CD4-positive, alpha-beta T cell treated with Interleukin-6 at 100 ng/mL for 8 hours (primary cell): ENCODE measurements at places on chromosomes 1 and 21.

DNA sequence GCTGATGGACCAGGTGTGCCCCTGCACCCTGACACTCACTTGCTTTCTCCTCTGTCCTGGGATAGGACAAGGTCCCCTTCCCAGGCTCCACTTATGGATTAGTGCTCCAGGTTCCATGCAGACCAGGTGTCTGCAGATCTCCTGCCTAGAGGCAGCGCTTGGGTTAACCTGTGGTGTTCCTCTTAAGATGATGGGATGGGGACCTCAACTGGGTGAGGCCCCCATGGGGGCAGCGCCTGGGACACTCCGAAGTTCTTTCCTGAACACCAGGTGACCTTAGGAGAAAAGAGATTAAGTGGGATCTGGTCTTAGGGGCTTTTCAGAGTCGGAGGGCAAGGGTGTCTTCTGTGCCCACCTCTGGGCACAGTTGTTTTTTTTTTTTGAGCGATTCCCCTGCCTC lies 21.2 kb downstream of the TNNT2 start:
- no peak for DNase-seq

DNA sequence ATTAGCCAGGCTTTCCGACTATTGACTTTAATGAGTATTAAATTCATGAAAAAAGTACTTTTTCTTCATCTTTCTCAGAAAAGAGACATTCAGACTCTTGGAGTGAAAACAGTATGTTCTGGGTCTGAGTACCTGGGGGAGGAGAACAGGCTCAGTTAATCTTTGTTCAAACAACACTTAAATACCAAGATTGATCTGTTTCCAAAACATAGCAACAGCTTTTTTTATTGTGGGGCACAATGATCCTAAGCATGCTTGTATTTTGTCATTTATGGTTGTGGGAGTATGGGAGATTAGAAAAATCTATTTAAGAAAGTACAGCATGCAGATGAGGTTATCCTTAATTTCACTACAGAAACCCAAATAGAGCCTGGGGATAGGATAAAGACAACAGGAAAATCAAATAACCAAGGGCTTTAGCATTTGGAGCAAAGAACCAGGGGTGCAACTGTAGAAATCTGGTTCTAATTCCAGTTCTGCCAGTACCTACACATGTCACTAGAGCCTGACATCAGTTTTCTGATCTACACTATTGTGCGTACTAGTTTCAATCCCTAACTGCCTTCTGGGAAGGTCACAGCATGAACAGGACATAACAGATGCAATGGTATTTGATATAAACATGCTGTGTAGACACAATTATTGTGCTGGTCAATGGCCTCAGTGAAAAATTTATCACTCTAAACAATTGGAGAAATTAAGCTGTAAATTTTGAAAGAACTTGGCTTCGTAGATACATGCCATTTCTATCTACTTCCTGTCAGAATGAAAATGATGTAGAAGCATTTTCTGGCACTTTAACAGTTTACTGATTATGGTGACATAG lies 91.2 kb downstream of the KCNK1 start:
- no peak for DNase-seq

DNA sequence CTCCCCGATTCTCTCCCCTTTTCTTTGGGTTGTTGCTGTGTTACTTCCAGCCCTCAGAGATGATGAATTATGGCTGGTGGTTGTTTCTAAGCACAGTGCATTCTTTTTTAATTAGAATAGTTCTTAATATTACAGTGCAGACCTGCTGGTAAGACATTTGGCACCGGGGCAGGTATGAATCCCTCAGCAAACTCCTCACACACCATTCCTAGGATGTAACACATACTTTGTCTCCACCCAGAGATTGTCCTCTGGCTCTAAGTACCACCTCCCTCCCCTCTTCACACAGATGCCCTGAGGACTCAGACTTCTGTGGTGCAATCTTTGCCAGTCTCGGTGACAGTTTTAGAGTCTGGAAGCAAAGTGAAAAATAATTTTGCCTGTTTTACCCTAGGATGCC lies 143.1 kb downstream of the HLX start:
- no peak for DNase-seq

DNA sequence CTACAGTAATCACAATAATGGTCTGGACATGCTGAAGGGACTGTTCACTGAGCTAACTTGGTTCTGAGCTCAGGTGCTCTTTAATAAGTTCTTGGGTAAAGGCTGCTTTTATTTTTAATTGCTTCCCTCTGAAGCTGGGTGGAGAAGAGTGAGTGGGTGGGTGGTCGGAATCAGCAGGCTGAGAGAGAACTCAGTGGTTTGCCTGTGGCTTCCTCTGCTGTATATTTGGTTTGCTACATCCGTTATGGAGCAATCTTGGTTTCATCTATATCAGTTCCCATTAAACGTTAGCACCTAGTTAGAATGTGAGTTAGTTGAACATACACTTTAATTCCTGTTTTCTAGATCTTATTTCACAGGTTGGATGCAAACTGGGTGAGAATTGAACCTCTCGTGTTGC lies 23.3 kb downstream of the CNIH4 start:
- peak; percentile 58 for DNase-seq

DNA sequence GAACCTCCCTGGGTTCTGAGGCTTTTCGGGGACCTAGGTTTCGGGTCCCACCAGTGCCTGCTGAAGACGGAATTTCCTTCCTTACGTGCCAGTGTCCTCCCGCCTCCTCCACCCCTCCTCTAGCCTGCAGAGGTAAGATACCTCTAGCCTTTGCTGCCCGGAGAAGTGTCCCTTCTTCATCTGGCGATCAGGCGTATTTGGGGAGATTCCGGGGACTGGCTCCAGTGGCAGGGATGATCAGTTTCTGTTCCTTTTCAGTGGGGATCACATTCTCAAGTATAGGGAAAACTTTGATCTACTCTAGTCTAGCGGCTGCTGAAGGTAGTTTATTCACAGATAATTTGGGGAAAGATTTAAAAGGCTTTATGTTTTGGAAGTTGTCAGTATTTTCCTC lies 674 bp downstream of the CEP350 start:
- no peak for DNase-seq

DNA sequence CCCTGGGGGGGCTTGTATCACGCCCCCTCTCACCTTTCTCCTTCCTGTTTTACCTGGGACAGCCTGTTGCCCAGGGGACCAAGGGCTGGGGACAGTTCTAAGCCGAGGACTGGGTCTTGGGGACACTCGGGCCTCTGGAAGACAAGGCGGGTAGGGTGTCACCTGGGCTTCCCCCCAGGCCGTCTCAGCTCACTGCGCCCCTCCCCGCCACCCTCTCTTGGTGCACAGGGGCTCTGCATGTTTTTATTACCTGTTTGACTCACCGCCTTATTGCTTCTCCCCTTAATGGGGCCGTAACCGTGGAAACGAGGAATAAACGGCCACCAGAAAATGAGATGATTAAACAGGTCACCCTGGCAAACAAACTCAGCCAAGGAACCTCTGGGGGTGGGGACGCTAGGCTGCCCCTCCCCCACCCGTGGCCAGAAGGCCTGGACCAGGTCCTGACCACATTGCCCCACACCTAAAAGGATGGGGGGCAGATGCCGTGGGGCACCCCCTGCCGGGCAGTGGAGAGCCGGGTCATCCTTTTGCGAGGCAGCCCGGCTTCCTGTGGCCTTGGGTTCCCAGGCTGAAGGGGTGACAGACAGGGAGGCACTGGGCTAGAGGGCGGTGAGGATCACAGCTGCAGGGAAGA lies 109.9 kb downstream of the CASZ1 start:
- no peak for DNase-seq

- no peak for DNase-seq
Measured at GRCh38 chr1:247303216-247303615, 28.5 kb downstream of the ZNF496 start.

DNA sequence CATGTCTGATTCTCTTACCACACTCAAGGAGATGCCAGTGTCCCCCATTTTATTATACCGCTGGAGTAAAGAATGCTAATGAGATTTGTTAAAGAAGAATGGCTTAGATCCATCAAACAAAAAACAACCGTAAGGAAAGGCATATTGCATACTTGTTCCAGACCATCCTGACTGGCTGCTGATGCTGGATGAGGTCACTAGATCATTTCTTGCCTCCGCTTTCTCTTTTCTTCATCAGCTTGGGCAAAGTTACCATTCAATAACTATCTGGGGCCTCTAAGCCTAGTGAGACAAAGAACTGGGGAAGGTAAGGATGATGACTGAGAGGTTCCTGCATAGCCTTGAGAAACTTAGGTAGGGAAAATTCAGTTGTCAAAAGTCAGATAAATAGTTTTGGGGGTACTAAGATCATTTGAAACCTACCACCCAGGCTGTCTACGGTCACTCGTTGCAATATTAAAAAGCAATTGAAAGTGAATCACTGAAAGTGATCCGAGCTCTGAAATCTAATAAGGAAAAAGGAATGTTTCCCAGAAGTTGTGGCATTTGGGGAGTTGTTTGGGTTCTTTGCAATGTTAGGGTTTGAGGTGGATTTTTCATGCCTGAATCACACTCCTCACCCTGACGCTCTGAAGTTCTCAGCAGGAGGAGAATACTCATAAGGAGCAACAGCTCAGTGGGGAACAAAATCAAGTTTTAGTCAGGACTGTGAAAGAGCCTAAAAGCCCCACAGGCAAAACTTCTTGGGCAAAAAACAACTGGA lies 176.8 kb downstream of the HHIPL2 start:
- no peak for DNase-seq

- no peak for DNase-seq
Measured at GRCh38 chr1:169027607-169028320, 78.7 kb upstream of the ATP1B1 start.

DNA sequence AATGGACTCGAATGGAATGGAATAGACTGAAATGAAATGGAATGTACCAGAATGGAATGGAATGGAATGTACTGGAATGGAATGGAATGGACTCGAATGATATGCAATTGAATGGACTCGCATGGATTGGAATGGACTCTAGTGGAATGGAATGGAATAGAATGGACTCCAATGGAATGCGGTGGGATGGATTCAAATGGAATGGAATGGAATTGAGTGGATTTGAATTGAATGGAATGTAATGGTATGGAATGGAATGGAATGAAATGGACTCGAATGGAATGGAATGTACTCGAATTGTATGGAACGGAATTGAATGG lies 99.6 kb upstream of the FBXO28 start:
- DNase-seq = no peak

DNA sequence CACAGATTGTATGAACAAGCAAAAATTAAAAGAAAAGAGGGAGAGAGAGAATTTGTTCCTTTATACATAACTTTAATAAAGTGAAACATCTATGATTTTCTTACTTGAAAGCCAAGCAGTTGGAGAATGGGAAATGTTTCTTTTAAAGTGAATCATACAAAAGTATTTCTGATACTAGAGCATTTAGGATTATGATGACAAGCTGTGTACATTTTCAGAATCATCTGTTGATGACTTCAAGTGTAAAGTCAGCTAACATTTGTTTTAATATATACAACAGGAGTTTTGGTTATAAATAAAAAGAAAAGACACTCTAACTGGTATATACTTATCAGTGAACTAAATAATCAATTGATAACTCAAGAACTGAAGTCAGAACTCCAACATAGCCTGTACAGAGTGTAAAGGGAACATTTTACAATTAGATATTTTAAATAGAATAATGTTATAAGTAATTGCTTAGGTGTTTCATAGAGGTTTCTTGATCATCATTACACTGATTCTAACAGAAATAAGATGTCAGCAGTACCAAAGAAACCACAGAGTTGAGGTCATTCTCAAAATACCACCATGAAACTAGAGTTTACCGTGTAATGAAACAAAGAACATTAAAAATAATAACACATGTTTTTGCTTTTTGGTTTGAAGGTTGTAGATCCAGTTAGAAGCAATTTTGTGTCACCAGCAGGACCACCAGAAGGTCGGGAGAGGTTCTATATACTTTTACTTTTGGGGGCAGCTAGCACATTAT lies 103.4 kb downstream of the COL24A1 start:
- DNase-seq = no peak

DNA sequence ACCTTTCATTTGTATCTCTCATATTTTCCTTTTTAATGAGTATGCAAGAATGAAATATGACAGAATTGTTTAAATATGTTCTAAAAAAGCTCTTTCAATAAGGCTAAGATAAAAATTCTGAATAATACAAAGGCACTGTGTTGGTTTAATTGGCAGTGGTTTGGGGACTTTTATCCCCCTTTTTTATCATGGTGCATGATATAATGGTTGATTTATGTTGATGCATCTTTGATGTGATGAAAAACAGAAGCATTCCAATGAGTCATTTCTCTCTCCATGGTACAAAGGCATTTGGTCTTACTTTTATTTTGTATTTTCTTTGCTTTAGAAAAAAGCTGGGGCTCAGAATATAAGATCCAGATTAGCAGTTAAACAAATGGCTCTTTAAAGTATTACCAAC lies 127.2 kb upstream of the GREM2 start:
- no peak for DNase-seq

GRCh38 chr1:59638231-59638711 lies 176.5 kb upstream of the HOOK1 start:
- DNase-seq = no peak

DNA sequence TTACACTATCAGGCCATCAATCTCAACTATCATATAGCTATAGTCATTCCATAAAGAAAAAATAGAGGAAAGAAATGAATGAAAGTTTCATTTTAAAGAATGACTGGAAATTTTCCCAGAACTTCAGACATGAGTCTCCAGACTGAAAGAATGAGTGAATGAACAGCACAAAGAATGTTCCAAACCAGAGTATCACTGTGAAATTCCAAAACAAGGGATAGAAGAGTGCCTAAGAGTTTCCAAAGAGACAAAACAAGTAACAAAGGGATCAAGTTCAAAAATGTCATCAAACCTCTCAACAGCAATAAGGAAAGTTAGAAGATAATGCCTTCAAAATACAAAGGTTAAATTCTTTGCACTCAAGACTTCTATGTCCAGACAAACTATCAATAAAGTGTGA lies 114.9 kb downstream of the DENND1B start:
- no peak for DNase-seq

- DNase-seq = no peak
Measured at GRCh38 chr1:57017200-57017599, 51.4 kb upstream of the C8B start.

- DNase-seq = no peak
Measured at GRCh38 chr21:41168391-41169257, 664 bp downstream of the BACE2 start.

DNA sequence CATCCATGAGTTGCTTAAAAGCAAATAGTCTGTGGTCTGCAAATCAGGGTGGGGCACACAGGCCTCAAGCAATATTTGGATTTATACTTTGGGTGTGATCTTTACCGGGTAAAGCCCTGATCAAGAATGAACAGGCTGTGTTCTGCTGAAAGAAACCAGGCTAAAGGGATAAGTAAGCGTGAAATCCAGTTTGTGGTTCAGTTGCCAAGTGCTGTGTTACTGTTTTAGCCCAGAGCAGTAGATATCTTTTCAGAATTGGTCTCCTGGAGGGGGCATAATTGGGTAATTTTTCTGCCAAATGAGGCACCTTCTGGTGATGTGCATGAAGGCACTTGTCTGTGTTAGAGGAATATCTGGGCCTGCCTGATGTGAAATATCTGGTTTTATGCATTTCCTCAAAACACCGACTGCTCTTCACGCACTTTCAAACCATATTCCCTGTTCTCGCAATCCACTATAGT lies 21.4 kb downstream of the AIM2 start:
- no peak for DNase-seq
